ENCODE measurements at places on chromosomes 5 and 9.

GRCh38 chr5:126568206-126568755, 26.7 kb downstream of the ALDH7A1 start:
- no peak for DNase-seq

DNA sequence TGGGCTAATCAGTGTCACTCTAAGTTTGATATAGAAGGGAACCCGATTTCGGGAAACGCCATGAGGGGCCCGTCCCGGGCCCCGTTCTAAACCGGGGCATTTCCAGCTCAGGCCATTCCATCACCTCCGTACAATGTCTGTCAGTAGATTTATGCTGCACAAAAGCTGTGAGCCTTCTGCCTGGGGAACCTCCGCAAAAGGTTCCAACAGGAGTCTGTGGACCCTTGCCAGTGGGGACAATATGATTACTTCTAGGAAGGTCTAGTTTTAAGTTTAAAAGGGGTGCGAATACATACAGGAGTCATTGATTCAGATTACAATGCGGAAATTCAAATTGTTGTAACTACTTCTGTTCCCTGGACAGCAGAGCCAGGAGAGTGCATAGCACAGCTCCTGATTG, 57.6 kb downstream of the RAPGEF1 start:
- no peak for DNase-seq

GRCh38 chr5:125337294-125337693, 590.9 kb upstream of the ZNF608 start:
- DNase-seq = no peak

- DNase-seq = no peak
Observed at GRCh38 chr5:53073348-53073747, 36.2 kb downstream of the MOCS2 start.

DNA sequence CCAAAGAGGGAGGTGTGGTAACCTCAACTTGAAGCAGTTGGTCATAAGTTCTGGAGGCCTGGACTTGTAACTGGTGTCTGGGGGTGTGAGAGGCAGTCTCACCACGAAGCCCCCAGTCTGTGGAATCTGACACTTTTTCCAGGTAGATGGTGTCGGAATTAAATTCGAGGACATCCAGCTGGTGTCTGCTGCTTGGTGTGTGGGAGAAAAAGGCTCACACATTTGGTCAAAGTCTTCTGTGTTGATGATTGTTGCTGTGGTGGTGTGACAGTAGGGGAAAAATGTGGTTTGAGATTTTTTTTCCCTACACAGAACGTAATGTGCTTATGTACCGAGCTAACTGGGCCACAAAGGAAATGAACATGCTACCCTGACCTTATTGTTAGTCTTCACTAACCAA, 251.9 kb downstream of the MAT2B start:
- no peak for DNase-seq

All from activated CD4-positive, alpha-beta T cell treated with anti-CD3 and anti-CD28 coated beads, Interleukin-2, amount 50 U/mL, for 48 hours (primary cell).